Sigmoid colon (tissue), 7 donors: ENCODE measurements at places on chromosomes 5 and 9.

- no peak for DNase-seq
These were observed 22.3 kb upstream of the UBAC1 start for GRCh38 chr9:135983208-135984071.

GRCh38 chr9:33880211-33881089 is 63.5 kb downstream of the UBE2R2 start:
- no peak for DNase-seq

- no peak for DNase-seq
These were observed 40.1 kb downstream of the TARS1 start for GRCh38 chr5:33480876-33481275.

GRCh38 chr5:60843936-60844905 is at the start of gene ELOVL7:
TSS of gene ELOVL7 (minus strand) at chr5:60844269. CDS start at chr5:60787397, 56,872 bp downstream.
- DNase-seq: no peak

GRCh38 chr9:12425878-12426864 is 267.0 kb upstream of the TYRP1 start:
- DNase-seq: no peak

DNA sequence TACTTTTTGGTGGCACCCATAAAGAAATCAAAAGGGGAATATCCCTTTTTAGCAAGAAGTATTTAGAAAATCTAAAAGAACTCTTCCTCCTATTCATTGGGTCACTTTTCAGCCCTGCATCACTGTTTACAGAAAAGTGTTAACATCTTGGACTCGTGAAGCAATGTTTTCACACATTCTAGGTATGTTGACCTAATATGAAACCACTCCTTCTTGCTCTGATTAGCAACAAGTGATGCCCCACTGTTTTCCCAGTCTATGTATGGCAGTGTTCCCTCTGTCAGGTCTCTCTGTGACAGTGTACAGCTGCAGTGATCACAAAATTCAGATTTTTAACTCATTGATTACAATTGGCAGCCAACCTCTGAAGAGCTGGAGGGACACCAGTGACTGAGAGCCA is 148.2 kb upstream of the SLC12A2 start:
- DNase-seq: no peak

- DNase-seq: no peak
These were observed 2.0 kb downstream of the TNC start for GRCh38 chr9:115115924-115116323.

GRCh38 chr5:77620405-77620804 is 18.1 kb downstream of the OTP start:
- DNase-seq: no peak

- DNase-seq: no peak
These were observed 562.6 kb downstream of the CAAP1 start for GRCh38 chr9:26329974-26330373.

DNA sequence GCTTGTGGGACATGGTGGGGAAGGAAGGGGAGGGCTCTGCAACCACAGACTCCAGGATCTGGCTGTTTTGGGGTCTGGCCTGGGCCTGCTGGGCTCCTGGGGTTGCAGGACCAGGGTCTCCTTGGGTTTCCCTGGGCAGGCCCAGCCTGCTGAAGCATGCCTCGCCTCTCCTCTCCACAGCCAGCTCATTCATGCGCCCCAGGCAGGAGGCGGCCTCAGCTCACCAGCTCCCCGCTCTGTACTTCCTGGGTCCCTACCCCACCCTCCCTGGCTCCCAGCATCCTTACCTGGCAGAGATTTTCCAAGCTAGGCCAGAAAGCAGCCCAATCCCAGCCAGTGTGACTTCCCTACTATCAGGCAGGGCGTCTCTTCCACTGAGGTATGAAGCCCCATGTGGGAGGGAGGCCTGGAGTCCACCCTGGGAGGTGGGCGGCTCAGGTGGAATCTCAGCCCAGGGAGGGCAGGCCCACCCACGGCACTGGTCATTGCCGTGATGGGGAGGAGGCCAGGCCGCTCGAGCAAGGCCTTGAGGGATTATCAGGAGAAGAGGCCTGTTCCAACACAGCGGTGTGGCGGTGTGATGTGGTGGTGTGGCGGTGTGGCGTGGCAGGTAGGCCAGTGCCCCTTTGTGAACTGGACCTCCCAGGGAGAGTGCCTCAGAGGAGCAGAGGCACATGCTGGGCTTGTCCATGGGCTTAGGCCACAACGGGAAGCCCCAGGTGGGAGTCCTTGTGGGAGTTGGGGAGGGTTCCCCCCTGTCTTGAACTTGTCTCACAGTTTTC is 103.4 kb downstream of the DAB2IP start:
- no peak for DNase-seq

- DNase-seq: peak; percentile 66
These were observed 66.7 kb upstream of the ADRA1B start for GRCh38 chr5:159849437-159850083.
